NCI-H2081 (cell line): ENCODE measurements at places on chromosomes 11 and 22.

DNA sequence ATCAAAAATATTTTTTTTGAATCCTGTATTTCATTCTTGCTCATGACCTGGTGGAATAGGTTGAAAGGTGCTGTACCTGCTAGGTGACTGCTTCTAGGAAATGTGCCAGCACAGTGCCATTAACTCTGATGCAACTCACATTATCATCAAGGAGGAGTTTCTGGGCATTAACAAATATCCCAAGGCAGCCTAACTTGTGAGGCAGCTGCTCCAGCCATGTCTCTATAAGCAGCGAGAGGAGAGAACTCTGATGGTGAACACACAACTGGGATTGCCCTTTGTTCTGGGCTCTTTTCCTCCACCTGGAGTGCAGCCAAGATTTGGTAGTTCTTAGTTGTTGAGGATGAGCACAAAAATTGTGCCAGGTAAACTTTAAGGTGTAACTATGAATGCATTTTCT lies 25.6 kb downstream of the HEPHL1 start:
- DNase-seq: no peak

DNA sequence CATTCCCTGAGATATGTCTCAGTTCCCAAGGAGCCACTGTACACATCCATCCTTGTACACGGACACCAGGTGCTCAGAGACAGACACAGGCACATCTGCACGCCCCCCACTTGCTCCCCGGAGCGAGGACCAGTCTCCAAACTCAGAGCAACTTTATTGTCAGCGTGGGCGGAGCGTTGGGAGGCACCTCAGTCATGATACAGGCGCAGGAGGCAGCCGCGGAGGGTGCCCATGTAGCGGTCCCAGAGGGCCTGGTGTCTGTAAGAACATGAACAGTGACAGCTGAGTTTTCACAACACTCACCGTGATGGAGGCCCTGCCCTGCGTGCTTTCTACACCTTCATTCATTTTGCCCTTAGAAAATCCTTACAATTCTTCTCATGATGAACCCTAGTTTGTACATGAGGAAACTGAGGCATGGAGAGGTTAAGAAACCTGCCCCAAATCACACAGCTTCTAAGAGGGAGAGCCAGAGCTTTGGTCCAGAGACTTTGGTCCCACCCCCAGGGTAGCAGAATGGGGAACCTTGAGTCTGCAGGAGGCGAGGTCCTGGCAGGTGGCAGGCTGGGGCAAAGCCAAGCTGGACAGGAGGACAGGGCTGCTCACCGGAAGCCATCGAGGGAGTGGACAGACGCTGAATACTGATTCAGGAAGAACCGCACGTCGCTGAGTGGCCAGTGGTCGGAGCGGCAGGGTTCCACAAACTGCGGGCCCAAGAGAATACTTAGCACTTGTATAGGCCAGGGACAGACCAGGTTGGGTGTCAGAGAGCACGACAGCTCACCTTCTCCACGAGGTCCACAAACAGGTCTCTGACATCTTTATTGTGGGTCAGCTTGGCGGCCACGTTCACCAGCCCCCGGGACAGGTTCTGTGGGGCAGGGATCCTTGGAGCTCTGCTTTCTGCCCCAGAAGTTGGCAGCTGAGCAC lies 4.2 kb downstream of the FIBP start:
- no peak for DNase-seq

DNA sequence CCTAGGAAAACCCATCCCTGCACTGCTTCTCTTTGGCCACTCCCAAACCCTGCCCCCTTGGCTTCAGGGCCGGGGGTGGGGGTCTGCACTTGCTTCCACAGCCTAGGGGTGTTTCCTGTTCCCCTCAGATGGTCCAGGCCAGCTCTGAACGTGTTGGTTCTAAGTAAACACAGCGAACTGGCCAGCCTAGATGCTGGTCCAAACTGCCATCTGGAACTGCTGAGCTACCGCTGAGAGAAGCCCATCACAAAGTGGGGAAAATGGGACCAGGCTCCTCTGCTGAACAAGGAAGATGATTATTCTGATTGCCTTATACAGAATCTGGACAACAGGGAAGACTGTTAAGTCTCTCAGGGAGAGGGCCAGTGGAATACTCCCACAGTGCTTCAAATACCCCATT lies 23.5 kb upstream of the YPEL1 start:
- DNase-seq: no peak

- DNase-seq: peak; percentile 7
These were observed 33.9 kb upstream of the PANX2 start for GRCh38 chr22:50136581-50137015.

DNA sequence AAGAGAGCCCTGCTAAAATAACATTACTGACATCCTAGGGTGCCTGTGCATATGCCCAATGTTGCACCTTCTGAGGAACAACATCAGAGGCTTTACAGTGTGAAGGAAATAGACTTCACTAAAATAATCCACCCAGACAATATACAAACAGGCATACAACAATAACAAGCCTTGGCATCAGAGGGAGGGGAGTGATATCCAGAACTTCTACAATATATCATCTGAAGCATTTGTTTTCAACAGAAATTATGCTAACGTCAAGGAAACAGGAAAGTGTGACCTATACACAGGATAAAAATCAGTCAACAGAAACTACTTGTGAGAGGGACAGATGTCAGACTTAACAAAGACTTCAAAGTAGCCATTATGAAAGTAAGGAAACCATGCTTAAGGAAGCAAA lies 81.3 kb downstream of the CTNND1 start:
- DNase-seq: no peak
